Bronchial epithelial cell (primary cell): ENCODE measurements at places on chromosomes 6 and 20.

DNA sequence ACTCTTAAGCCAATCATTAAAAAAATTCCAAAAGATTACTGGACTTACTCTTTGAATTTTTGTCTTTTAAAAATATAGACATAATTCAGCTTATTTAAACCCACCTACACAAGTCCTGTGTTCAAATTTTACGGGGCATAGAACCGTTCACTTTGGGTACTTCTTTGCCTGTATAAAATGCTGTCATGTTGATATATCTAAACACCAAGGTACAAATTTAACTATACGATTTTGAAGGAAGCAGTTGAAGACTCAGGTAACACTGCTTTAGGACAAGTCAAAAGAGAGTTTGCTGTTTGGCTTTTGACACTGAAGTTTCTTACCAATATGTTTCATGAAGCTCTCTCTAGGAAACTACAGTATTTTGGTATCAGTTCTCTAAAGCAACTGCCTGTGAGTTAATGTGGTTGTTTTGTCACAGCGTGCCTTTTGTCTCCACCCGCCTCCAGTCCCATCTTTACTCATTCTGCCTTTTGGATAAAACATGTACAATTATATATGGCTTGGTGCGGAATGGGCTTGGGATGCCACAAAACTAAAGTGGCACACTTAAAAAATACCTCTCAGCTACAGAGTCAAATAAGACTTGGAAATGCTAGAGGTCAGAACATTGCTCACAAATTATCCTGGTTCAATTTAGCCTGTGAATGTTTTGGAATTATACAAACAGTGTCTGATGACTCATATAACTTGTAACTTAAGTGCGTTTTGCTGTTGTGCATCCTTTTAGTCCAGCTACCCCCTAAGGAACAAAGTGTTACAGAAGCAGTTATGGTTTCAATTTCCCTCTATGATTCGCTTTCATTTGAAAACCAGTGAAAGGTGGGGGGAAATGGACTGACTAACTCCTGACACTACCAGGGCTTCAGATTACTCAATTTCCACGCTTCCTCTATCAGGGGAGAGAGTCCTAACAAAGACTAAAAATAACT lies 38.7 kb downstream of the RGS17 start:
- peak; percentile 93 for DNase-seq

GRCh38 chr6:113481458-113481857 lies 375.7 kb upstream of the MARCKS start:
- peak; percentile 33 for DNase-seq

DNA sequence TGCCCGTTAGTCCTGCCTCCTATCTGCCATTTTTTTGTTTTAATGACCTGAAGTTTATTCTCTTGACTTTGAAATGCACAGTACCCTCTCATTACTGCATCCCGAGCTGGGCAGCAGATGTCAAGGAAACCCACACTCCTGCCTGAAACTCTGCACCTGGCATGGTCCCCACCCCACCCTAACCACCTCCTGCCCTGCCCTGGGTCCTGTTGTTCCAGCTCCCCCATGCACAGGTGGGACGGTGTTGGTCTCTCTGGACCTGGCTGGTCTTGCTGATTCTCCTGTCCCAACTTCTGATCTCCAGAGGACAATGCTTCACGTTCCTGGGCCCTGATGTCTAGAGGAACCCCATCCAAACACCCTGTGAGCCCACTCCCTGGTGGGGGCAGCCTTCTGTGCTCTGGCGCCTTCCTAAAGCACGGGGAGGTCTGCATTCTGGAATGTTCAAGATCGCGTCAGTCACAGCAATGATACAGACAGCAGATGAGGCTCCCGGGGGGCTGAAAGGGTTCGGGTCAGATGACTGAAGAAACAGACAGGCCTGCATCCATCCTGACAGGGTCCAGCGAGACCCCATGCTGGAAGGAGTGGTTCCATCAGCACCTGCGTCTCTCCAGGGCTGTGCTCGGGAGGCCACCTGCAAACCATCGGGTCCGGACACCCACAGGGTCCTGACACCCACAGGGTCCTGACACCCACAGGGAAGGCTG lies 73.6 kb downstream of the ERMARD start:
- DNase-seq, result no peak

DNA sequence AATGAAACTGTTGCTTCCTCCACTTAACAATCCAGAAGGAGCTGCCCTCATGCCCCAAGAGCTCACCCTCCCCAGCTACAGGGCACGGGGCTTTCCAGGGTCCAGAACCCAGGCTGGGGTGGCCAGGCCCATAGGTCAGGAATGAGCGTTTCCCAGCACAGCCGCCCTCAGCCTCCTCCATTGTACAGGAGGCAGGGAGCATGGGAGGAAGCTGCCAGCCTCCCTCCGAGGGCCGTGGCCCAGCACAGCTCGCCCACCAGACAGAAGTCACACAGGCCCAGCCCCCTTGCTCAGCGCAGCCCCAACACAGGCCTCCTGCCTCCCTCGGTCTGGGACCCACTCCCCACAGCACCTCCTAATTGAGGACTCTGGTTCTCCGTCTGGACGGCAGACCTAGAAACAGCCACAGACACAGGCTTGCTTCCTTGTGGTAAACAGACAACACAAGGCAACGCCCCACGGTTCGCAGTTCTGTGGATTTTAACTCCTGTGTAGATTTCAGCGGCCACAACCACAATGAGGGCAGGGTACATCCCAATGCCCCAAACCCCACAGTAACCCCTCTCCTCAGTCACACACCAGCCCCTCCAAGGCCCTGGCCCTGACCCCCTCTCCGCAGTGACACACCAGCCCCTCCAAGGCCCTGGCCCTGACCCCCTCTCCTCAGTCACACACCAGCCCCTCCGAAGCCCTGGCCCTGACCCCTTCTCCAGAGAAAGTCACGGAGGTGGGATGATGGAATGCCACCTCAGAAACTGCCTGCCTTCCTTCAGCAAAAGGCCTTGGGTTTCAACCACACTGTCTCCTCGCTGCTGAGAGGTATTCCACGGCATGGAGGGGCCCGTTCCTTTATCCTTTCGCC lies 173.5 kb downstream of the DLL1 start:
- DNase-seq, result no peak

GRCh38 chr6:3755637-3756545 lies 4.4 kb upstream of the PXDC1 start:
- DNase-seq, result no peak

GRCh38 chr6:143718472-143718871 lies 40.7 kb downstream of the PHACTR2 start:
- no peak for DNase-seq

DNA sequence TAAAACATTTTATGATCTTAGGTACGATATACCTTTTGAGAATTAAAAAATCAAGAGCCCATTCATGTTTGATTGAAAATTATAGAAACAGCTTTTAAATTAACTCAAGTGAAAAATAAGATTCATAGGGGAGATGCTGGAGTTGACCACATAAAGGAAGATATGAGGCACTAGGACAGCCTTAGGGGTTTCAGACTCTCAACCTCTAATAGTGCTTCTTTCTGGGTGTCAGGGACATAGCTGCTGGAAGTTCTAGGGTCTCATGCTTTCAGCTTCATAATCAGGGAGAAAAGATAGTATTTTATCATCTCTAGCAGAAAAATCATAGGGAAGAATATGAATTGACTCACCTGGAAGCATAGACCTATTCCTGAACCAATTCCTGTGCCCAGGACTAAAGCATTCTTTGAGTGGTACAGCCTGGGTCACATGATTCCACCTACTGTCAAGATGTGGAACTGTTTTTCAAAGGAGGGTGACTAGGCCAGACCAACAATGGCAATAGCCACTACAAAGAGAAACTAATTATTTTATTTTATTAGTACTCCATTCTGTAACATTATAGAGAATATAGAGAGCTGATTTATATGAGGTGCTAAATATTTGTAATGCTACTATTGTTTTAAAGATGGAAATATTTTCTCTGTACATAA lies 27.8 kb upstream of the CENPW start:
- DNase-seq, result peak; percentile 44

DNA sequence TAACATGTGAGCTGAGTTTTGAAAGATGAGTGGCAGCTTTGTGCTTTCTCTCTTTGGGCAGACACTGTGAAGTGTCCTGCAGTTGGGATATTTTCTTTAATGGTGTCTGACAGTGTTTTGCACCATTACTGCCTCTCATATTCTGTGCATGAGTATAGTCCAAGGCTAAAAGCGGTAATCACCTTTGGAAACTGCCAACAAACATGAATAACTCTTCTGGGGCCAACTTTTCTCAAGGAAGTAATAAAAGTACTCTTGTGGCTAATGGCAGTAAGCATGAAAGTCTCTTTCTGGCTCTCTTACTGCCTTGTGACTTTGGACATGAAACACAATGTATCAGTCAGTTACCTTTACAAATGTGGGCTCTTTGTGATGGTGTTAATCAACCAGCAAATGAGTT lies 91.7 kb upstream of the SOX4 start:
- DNase-seq, result no peak

DNA sequence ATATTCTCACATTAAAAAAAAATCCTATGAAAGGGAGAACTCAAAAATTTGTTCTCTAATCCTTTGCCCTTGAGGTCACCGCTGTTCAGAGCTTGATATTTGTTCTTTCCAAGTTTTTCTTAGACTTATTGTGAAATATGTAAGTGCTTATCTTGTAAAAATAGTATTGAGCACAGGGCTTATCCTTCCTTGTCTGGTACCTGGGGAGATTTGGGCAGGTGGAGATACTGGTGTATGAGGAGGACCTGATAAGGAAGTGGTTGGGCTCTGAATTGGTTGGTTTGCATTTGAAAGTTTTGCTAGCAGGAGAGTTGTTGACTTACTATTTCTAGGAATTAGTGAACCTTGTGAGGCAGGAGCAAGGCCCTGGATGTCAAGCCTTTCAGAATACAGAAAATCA lies 28.9 kb upstream of the ANKEF1 start:
- no peak for DNase-seq

DNA sequence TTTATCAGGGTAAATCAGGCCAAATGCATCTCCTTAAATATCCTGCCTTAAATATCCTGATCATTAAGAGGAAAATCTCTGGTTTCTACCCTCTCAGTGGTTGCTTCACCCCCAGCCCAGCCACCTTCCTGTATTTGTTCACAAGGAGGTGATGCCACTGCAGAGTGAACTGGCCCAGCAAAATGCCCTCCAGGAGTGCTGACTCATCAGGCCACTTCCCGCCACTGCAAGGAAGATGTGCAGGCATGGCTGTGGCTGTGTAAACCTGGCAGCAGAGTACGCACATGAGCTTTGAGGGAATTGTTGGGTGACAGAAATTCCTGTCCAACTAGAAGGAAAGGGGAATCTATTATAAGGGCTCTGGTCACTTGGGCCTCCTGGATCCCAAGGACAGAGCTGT lies 13.8 kb downstream of the NQO2 start:
- DNase-seq, result peak; percentile 85

DNA sequence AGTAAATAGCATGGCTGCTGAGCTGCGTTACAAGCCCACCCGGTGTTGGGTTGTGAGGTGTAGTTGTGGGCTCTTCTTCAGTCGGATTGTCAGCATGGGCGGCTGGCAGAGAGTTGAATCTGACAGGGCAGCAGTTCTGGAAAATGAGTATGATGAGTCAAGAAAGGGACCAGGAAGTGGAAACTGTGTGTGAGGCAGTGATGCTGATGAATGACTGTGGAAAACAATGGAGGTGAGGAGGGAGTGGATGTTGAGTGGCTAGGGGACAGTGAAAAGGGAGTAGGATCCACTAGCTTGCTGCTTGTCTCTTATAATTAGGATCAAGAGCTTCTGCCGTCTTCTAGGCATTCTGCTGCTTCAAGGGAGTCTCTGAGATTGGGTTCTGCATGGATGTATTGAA lies 154.3 kb downstream of the ESR1 start:
- peak; percentile 20 for DNase-seq

DNA sequence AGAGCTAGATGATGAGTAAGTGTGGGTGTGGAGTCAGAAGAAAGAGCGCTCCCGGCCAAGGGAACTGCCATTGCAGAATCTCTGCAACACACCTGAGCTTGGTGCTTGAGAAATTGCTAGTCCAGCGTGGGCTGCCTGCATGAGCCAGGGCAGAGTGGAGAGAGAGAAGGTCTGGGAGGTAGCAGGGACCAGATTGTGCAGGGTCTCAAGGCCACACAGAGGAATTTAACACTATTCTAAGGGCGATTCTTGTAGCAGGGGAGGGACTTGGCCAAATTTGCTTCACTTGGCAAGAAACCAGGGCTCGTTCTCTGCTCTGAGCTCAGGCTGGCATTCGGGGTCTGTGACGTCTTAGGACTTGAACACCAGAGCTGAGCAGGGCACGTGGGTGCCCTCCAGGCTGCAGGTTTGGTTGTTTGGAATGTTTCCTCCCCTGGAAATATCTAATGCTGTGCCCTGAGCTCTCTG lies 53.5 kb downstream of the BCAS4 start:
- DNase-seq, result peak; percentile 75

DNA sequence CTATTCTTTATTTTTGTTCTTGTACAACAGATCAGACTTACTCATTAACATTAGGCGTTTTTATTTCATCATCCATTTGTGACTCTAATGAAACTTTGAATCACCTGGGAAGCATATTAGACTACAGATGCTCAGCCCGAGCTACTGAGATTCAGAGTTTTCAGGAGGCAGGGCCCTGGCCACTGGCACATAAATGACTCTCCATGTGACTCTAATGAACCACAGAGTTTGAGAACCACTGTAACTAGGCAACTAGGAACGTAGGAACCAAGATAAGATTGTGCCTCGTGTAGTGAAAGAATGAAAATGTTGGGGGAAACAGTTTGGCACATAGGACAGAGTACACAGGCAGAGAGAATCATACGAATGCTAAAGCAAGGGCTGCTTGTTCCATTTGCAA lies 405.9 kb upstream of the BTBD3 start:
- peak; percentile 18 for DNase-seq

- DNase-seq, result no peak
Measured at GRCh38 chr6:157488716-157489118, 107.7 kb downstream of the ZDHHC14 start.
